ENCODE measurements at places on chromosomes 7 and 10.

- DNase-seq: no peak
Observed at GRCh38 chr7:121002-121785, 71.2 kb upstream of the FAM20C start.

GRCh38 chr10:24006741-24007140 is 202.2 kb upstream of the KIAA1217 start:
- DNase-seq: no peak

DNA sequence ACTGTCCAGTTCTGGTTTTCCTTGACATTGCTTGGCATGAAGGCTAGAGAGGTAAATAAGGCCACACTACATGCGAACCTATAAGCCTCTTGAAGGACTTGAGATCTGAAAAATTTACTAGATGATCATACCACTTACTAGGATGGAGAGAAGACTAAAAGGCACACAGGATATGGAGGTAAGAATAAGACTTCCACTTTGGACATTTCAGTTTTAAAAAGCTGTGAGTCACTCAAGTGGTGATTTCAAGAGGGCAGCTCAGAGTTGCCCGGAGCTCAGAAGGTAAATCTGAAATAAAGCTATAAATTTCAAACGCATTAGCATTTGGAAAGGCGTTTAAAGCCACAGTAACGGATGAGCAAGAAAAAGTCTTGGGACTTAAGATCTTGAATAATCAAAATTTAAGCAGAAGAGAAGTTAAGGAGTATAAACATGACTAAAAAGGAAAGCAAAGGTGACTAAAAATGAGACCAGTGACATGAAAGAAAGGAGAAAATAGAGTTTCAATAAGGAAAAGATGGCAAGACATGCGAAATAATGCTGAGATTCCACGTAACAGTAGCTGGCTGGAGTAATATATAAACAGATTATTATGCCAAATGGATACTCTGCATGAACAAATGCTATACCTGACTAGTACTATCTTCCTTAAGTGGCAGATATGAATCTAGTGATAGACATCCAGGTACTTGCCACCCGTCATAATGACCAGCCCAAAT is 68.3 kb downstream of the SNX13 start:
- DNase-seq: no peak

GRCh38 chr7:17516771-17517170 is 218.3 kb downstream of the AHR start:
- peak; percentile 75 for DNase-seq

DNA sequence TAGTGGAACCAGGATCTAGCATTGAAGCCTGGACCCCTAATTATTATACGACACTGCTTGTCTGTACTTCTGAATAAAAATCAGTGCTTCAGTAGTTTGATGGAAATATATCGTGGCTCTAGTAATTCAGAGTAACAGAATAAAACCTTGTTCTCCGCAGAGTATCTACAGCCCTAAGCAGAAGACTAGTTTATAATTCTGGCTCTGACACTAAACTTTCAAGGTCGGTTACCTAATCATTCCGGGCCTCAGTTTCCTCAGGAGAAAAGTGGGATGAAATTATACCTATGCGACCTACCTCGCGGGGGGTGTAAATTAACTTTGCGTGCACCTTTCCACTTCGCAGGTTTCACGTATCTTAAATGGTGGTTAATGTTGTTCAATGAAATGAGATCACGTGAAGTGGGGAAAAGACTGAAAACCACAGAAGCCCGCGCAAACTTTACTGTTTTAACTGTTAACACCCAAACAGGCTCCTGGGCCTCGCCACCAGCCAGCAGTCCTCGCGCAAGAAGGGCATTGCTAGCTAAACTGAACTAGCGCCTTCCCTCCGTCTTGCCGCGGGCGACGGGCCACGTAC is 615 bp downstream of the THAP5 start:
- no peak for DNase-seq

DNA sequence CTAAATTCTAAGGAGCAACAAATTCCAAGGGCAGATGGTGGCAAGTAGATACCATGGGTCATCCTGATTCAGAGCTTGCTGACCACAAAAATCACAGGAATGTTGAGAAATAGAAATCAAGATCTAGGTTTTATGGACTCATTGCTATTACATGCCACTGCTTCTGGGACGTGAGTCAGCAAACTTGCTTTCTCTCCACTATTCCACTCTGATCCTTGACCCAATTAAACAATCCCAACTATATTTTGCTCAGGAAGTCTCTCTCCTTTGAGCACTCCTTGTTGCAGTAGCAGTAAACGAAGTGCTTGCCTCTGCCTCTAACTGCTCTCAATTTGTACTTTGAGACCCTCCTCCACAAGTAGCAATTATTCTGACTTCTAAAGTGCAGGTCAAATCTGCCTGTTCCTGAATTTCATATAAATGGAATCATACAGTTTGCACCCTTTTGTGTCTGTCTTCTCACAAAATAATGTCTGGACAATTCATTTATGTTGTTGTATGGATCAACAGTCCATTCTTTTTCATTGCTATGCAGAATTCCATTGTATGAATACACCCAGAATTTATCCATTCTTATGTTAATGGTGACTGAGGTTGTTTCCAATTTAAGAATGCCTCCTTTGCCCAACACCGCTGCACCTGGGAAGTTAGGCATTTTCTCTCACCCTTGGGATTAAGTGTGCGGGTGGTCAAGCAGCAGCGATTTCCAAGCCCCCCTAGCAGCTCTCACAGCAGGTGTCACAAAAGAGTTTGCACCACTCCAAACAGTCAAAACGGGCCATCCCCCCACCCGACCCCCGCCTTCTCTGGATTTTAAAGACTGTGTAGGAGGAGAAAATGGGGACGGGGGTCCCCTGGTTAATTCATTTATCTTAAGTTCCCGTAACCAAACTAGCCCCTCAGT is 35.9 kb downstream of the ACSM6 start:
- peak; percentile 98 for DNase-seq

DNA sequence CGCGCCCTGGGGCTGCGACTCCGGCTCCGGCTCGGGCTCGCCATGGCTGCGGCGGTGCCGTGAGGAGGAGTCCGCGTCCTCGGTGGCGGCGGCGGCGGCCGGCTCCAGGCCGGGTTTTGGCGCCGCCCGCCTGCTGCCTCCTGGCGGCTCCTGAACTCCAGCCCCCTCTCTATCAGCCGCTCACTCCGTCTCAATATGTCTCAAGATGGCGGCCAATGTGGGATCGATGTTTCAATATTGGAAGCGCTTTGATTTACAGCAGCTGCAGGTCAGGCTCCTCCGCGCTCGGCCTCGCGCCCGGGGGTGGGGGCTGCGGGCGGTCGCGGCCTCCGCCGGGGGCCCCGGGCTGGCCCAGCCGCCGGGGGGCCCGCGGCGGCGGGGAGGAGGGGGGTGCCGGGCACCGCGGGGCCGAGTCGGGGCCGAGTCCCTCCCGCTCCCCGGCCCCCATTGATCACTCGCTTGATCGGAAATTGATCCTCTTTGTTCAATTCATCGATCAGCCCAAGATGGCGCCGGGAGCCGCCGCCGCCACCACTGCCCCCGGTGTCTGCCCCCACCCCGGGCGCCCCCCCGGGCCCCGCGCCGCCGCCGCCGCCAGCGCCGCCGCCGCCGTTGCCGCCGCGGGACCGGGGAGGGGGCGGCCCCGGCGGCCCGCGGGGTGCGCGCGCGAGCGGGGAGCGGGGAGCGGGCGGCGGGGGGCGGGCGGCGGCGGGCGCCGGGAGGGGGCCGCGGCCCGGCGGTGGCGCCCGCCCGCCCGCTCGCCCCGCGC is 1.4 kb upstream of the CUX1 start:
- peak; percentile 79 for DNase-seq

GRCh38 chr10:19958787-19959186 is 142.6 kb downstream of the PLXDC2 start:
- no peak for DNase-seq

DNA sequence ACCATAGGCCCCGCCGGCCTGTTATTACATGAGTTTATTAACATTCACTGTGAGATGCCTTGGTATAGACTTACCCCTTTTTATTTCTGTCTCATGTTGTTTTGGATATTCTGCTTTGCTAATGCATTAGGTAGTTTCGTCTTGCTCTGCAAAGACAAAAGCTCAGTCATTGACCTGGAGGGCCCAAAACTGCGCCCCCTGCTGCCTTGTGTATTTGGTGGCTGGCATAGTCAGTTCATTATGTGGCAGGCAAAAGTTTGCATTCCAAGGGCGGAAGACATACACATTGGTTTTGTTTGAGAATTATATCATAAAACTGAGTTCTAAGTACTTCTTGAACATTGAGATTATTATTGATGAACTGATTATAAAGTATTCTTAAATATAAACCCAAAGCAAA is 372.5 kb downstream of the SDK1 start:
- peak; percentile 6 for DNase-seq

DNA sequence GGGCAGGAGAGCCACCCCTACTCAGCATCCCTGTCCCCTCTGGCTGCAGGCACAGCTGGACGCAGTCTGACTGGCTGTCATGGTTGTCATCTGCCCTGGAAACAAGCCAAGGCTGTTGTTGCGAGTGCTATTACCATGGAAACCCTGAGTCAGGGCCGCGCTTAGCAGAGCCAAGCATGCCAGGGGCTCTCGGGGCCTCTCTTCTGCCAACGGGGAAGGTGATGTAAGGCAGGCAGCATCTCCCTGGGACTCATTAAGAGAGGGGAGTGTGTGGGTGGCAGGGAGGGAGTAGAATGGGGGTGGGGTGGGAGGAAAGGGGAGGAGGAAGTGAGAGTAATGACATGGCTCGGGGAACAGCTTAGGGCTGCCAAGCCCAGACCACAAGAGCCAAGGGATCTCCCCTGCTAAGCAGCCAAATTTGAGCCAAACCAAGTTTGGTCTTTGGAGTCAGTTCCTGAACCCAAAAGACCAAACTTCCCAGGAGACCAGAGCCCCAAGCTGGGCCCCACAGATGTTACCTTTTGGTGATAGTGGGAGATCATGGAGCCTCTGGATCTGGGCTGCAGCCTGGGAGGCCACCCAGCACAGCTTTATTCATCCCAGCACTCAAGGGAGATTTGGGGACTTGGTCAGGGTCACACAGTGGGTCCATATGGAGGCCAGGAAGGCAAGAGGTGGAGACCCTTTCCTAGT is 67.6 kb downstream of the TMEM130 start:
- DNase-seq: peak; percentile 19

- no peak for DNase-seq
Observed at GRCh38 chr7:55207436-55208125, 157.6 kb upstream of the LANCL2 start.

DNA sequence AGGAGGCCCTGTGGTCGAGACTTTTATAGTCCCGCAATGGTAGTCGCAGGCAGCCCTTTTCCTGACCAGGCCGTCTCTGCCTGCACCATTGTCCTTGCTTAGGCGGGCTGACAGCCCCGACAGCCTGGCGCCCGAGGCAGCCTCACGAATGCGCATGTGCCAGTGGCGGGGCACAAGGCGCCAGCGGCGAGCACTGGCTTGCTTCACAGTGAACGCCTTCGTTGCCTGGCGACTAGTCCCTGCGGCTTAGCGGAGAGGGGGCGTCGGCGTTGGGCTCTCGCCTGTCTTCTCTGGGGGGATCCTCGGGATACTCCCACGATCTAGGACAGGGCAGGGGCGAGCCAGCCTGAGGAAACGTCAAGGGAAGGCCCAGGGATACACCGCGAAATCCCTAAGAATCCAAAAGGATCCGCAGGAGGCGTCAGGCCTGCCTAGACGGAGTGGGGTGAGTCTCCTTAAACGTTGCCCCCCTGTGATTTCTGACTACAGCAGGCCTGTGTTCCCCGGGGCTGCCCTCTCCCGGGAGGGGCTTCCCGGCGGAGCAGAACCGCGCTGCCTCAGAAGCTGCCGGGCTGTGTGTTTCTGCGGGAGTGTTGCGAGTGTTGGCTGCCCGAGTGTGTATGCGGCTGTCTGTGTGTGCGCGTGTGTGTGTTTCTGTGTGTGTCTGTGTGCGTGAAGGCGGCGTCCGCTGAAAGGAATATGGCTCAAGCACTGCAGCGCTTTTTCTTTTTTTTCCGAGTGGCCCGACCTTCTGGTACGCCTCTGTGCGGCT is 20.5 kb upstream of the ZNF273 start:
- no peak for DNase-seq

- no peak for DNase-seq
Observed at GRCh38 chr10:43897765-43898419, 249.2 kb upstream of the ZNF32 start.

DNA sequence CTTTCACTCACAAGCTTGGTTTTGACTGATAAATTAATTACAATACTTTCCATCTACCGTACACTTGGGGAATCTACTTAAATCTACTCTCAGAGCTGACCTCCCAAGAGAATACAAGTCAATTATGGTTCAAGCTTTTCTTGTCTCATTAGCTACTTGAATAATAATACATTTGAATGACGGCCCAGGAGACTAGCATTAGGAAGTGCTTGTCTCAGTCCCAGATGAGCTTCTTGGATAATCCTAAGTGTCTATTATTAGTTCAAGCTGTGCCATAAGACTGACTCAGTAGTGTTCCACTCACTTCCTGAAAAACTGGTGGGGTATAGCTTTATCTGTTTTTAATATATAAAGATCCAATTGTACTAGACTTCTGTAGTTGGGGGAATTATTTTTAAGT is 100.2 kb downstream of the GNAT3 start:
- DNase-seq: peak; percentile 23

- no peak for DNase-seq
Observed at GRCh38 chr7:134714470-134715205, 64.8 kb upstream of the CALD1 start.

DNA sequence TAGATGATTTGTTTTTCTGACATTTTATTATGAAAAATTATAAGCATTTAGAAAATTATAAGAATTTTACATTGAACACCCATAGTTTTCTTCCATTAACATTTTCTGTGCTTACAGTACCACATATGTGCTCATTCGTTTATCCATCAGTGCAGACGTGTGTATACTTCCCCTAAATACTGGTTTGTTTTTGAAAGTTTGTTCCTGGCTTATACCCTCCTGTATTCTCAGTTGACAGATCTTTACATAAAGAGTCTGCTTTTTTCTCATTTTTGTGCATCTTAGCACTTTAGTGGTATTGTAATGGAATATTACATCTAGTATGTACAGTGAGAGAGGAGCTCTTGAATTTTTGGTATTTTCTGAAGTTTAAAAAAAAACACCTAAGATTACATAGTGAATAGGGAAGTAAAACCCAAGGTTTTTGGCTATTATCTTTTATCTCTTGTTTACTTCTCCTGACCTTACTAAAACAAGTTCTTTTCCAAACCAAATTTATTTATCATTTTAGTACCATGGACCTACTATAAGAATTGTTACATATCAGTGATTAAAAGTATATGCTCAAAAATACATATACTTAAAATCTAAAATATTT is 8.1 kb downstream of the DLD start:
- DNase-seq: no peak

DNA sequence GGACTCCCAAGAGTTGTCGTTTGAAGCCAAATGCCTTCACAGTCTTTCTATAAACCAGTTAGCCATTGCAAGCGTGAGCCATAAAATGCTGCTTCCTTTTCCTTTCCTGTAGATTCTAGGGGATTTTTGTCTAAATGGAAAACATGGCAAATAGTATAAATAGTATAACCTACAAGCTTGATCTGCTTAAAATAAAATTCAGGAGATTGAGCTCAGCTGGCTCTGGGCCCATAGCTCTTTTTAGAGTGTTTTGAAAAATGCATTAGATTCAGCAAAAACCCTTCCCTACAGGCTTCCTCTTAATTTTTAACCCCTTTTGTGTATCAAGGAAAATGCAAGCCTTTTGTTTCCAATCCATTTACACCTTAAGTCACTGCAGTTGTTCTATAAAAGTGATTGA is 190.1 kb upstream of the GDF10 start:
- DNase-seq: no peak
